HFFc6 (cell line): ENCODE measurements at places on chromosomes 3 and 15. TPM values are rescaled to one million over a fixed set of nuclear protein-coding genes. Genes with fewer than 3 reads are reported as not detected.

PLA2G4E gene
- not detected in 3 replicates for total RNA-seq

AADAC gene
- not detected in 3 replicates for total RNA-seq

IP6K2 gene
- total RNA-seq: 47.3 to 57.7 TPM (median 53.3 TPM) in 3 replicates

DNA sequence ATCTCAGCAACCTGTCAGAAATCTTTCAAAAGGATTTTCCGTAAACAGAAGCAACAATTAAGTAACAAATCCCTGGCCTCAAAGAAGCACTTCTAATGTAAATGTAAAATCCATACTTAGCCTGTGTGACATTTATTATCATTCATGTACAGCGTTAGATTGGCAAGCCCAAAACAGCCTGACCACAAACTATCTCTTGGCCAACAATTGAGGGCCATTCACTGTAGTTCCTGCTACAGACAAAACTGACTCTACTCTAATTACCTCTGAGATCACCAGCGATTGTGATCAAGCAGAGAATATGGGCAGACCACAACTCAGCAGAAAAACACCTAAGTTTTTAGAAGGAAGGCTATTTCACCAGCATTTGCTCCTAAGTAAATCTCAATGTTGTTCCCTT lies 9.2 kb downstream of the SHQ1 start:
- H3K27me3 ChIP-seq: no peaks in the 10 kb centered on the region; the same call in 1 of the 2 replicates
- H3K4me3 ChIP-seq: no peak overlapping the region
- peaks cover 4% of the 10 kb centered on the region for H3K4me1 ChIP-seq
- H3K36me3 ChIP-seq: peaks cover 10% of the 10 kb centered on the region

- H3K27ac ChIP-seq: no peak overlapping the region
- DNase-seq: no peak
- peaks cover 13% of the 10 kb centered on the region for H3K4me1 ChIP-seq
- H3K4me3 ChIP-seq: no peak overlapping the region
- H3K36me3 ChIP-seq: no peaks in the 10 kb centered on the region
Measured at GRCh38 chr3:157861076-157861765, 245.0 kb downstream of the SHOX2 start.

DNA sequence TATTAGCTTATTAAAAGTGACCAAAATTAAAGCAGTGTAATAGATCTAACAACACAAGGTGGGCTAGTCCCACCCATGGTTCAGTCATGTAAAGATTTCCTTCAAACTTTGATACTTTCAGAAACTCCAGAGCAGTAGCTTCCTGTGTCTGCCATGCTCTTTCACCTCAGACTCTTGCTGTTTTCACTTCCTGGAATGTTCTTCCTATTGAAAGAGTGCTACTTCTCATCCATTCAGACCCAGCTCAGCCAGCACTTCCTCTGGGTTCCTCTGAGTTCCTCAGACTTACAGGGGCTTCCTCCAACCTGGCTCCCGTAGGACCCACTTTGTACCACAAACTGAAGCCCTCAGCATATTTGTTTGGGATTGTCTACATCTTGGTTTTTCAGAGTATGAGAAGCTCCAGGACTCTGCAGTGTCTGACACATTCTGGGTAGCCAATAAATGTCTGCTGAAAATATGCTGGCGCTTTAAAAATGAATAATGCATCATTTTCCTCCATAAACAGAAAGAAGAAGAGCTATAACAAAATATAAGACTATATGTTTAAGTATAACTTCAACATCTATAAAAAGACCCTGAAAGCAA lies 18.0 kb downstream of the NCEH1 start:
- H3K4me1 ChIP-seq: peaks cover 29% of the 10 kb centered on the region
- no peak overlapping the region; the same call in 1 of the 2 replicates for H3K4me3 ChIP-seq
- H3K36me3 ChIP-seq: peaks cover 10% of the 10 kb centered on the region
- peak overlapping the region; percentile 83 for H3K27ac ChIP-seq
- no peak for DNase-seq

GRCh38 chr3:180457225-180457624 lies 144.7 kb upstream of the TTC14 start:
- H3K4me3 ChIP-seq: no peak overlapping the region
- H3K27me3 ChIP-seq: no peaks in the 10 kb centered on the region
- H3K36me3 ChIP-seq: no peaks in the 10 kb centered on the region
- no peak overlapping the region for H3K27ac ChIP-seq
- no peak for DNase-seq
- H3K4me1 ChIP-seq: no peaks in the 10 kb centered on the region
